ENCODE measurements at places on chromosomes 4 and X.

DNA sequence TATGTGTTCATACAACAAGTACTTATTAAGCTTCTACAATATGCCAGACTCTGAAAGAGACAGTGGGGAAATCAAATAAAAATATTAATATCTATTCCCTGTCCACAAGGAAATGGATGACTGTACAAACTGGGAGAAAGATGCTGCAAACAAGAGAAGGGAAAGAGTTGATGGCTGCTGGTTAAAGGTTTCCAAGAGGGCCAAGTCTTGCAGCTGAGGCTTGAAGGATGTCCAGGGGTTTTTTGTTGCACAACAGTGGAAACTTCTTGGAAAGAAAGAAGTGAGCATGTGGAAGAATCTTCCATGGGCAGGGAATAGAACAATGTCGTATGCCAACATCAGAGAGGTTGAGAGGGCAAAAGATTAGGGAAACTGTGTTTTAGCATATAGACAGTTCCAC is 95.8 kb downstream of the MID1 start:
- DNase-seq, result no peak

GRCh38 chrX:48666649-48667048 is 16.9 kb upstream of the WAS start:
- no peak for DNase-seq

DNA sequence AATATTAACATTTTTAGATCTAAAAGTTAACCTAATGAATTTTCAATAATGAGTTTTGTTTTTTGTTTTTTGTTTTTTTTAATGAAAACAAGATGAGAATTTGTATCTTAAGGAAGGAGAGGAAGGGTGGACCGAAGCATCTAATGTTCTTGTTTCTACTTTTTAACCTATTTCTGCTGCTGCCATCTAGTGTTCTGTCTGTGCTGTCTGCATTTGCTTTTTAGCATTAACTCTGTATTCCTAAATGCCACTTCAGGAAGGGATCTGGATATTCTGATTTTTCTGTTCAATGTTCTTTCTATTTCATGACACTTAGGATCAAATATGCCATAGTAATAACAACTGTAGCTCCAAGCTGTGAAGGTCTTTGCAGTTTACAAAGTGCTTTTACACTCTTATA is 161.7 kb downstream of the BRWD3 start:
- DNase-seq, result peak; percentile 11

GRCh38 chrX:25527156-25527555 is 511.4 kb upstream of the ARX start:
- DNase-seq, result no peak

DNA sequence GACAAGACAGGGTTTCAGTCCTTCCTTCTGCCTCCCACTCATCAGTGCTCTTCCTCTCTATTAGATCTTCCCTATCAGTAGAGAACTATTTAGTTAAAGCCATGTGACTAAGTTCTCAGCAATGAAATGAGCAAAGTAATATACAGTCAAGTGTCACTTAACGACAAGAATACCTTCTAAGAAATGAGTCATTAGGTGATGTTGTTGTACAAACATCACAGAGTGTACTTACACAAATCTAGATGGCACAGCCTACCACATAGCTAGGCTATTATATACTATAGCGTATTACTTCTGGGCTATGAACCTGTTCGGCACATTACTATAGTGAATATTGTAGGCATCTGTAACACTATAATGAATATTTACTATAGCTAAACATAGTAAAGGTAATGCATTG is 71.3 kb downstream of the POU4F2 start:
- no peak for DNase-seq

DNA sequence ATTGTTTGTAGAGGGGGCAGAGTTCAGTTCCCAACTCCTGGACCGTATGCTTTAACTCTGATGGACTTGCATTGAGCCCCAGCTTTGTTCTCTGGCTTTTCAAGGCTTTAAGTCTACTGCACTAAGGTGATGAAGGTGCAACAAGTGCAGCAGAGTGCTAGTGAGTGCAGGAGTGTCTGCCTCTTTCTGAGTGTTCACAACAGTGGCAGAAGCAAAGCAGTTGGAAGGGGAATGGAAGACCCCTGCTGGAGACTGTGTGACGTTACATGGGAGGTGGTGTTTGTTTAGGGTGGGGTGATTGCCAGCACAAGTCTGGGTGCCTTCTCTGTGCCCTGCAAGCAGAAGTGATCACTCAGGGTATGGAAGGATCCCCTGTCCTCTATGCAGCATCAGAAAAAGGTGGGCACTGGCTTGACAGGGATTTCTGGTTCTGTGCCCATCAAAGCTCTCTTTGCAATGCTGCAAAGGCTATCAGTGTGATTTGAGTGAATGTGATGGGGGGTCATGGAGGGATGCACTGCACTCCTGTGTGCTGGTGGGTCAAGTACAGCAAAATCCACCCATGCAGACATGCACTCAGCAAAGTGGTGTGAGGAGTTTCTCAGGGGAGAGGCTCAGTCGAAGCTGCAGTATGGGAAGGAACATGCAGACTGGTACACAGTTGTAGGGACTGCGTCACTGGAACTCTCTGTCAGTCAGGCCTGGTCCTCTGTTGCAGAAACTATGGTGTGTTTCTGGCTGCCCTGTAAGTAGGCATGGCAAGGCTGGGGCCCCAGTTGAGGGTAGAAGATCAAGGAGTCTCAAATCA is 70.9 kb upstream of the UGT2B7 start:
- peak; percentile 69 for DNase-seq

DNA sequence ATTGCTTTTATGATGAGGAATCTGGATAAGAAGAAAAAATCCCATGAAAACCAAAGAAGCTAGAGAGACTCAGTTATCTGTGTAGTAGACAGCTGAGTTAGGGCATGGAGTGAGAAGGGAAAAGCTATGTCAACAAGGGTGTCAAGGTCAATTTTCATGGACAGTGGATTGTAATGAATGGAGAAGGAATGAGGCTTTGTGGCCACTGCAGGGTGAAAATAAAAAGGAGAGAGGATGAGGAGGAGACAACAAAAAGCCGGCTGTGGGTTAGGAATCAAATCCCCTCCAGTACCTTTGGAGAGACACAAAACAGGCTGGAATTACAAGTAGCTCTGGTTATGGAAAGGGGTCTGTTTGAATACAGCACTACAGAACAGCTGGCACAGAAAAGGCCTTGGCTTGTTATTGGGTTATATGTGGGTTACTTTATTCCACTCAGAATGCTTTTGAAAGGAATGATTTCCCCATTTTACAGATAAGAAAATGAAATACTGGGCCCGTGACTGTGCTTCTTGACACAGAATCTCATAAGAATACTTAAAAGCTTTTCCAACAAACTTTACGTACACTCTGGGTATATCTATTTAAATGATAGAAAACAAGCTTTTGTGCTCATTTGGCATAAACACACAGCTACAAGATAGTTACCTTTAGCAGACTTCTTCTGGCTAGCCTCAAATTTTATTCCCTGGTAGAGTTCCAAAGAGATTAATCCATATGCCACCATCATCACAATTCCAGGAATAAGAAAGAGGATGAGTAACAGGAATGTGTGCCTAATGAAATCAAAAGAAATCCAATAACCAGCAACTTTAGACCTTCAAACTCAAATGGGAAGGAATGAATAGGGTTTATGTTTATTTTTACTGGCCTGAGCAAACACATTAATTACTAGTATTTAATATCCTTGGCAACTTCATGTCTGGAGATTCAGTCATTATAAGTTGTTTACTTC is 7.5 kb downstream of the CCKAR start:
- DNase-seq, result no peak

GRCh38 chr4:176309046-176309445 is 10.7 kb upstream of the SPCS3 start:
- DNase-seq, result no peak

DNA sequence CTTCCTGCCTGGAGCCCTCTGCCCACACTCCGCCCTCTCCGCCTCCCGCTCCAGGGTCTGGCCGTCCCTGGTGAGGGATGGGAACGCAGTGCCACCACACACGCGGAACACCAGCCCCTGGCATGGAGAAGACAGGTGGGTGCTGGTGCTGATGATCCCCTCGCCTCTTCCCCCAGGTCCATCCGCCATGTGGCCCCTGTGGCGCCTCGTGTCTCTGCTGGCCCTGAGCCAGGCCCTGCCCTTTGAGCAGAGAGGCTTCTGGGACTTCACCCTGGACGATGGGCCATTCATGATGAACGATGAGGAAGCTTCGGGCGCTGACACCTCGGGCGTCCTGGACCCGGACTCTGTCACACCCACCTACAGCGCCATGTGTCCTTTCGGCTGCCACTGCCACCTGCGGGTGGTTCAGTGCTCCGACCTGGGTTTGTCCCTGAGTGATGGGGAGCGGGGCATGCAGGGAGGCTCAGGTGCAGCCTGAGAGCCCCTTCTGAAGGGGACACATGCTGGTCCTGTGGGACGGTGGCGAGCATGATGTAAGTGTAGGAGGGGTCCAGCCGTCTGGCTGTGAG is 9.8 kb downstream of the BGN start:
- DNase-seq, result no peak

DNA sequence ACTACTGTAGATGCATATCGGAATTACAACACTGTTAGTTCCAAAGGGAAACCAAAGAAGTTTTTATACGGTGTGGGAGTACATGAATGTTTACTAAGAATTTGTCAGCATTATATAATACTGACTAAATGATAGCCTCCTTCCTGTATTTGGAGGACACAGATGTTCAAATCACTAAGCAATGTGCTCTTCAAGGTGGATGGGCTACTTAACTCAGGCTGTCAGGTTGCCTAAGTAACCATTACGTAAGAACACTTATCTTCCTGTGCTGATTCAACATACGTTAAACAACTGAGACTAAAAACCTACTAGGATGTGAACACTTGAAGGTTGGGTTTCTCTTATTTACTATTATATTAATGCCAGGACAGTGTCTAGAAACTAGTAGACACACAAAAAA is 81.9 kb upstream of the HPGD start:
- peak; percentile 59 for DNase-seq

DNA sequence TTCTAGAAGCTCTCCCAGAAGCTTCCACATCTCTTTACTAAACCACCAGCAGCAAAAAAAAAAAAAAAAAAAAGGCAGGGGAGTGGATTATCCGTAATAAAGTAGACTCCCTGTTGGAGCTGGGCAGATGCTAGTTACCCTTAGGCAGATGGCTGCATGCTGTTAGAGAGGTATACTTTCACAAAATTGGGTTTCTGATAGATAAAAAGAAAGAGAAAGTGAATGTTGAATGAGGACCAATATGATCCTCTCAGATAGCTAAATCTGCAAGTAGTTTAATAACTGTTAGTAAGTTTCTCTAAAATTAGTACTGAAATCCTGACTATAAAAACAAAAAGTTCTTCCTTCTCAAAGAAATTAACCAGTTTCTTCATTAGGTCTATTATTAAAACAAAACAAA is 195.4 kb downstream of the ANAPC10 start:
- DNase-seq, result no peak

Measured in mesendoderm (in vitro differentiated cells).